ENCODE measurements at places on chromosomes 16 and 17. TPM values are rescaled to one million over a fixed set of nuclear protein-coding genes. Genes with fewer than 3 reads are reported as not detected.

- peak; percentile 74 for DNase-seq
Measured at GRCh38 chr17:46154151-46154816, 38.9 kb downstream of the KANSL1 start.

- DNase-seq = no peak
Measured at GRCh38 chr17:32588135-32588534, 101.3 kb downstream of the CDK5R1 start.

GRCh38 chr17:20300436-20300934 is 166.9 kb downstream of the LGALS9B start:
- no peak for DNase-seq

GRCh38 chr16:6032438-6032837 is 934.8 kb upstream of the EEF2KMT start:
- no peak for DNase-seq

- DNase-seq = no peak
Measured at GRCh38 chr16:20191566-20191965, 117.9 kb upstream of the GPR139 start.

DNA sequence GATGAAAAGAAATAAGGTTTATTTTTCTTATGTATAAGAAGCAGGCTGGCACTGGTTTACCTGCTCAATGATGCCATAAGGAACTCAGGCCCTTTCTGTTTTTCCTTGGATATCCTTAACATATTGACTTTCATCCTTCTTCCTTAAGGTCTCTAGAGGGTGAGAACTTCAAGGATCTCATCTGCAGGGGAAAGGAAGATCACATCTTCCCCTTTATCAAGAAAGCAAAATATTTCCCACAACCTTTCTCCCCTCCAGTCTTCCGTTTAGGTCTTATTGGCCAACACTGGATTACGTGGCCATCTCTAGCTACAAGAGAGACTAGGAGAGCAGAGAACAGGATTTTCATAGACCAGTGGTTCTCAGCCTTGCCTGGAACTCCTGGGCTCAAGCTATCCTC is 4.2 kb upstream of the TBX4 start:
- no peak for DNase-seq

GRCh38 chr16:71594000-71594646 is 17.2 kb upstream of the TAT start:
- DNase-seq = no peak

DNA sequence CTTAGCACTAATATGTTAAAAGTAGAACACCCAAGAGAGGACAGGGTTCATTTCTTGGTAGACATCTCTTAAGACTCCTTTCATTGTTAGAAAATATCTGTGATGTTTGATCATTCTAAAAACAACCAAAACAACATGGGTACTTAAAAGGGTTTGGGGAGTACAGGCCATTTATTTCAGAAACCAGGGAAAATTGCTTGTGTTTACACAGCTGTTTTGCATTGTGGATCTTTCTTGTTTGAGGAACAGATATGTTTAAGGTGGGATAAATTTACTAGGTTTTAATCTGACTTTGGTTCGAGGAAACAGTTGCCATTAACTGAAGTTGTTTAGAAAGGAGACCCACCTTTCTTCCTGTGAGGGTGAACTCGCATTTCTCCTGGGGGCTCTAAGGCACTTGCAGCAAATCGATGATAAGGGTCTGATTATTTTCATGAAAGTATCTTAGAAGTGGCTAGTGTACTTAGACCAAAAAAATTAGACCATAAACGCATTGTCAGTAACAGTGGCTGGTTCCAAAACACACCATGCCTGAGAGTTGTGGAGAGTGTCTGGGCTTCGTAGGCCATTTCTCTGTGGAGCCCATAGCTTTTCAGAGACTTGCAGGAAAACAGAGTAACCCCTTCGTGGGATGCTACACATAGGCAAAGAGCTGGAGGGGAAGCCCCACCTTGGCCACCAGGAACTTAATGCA is 17.6 kb downstream of the CLUAP1 start:
- DNase-seq = no peak

DNA sequence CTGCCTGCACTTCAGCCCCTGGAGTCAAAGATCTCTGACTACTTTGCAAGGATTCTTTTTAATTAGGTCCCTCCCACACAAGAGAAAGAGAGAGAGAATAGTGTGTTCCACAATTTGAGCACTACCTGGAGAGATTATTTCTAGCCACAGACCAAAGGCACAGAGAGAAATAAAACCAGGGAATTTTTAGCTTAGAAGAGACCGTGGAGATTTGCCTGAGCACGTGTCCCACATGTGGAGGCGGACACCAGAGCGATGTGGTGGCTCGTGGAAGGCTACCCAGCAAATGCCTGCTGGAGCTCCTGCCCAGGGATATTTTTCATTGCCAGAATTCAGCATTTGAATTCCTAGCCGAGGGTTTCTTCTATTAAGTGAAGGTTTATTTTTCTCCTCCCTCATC is 50.6 kb downstream of the MGAT5B start:
- no peak for DNase-seq

DNA sequence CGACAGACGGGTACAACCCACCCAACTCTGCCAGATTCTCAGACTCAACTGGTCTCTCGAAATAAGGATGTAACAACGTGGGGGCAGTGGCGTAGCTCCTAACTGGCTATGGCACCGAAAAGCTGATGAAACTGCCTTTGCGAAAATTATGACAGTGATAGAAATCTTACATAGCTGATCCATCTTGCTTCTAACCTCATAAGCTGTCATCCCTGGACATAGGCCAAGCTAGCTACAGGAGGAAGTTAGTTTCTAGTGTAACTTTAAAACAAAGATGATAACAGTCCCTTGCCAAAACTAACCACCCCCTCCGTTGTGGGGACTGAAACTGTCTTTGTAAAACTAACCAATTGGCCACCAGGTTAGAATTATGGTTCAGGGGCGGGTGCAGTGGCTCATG is 220.1 kb downstream of the SLC39A11 start:
- no peak for DNase-seq

DNA sequence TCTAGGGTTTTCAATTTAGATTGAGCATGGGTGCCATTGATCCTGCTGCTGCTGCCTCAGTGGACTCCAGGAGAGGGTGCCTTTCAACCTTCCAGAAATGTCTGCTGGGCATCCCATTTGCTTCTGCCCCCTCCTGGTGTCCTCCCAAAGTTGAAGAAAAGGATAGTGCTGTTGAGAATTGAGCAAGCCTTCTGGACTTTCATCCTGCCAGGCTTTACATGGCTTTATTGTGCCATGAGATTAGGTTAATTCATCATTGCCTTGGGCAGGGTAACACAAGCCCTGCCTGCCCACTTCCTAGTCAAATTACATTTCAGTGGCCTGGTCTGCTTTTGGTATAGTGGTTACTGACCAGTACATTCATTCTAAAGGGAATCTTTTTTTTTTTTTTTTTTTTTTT is 17.9 kb upstream of the TANGO6 start:
- DNase-seq = no peak

- DNase-seq = peak; percentile 78
Measured at GRCh38 chr16:24858219-24859041, 12.7 kb downstream of the SLC5A11 start.

GRCh38 chr16:27381236-27381635 is 20.7 kb upstream of the IL21R start:
- DNase-seq = no peak

GRCh38 chr16:54977211-54977610 is 46.5 kb downstream of the IRX5 start:
- DNase-seq = no peak

SYCE1L gene
- total RNA-seq = 6.1 TPM

PRR35 gene
- not detected for total RNA-seq

CAPNS2 gene
- not detected for total RNA-seq

KRT40 gene
- total RNA-seq = not detected

THOC6 gene
- total RNA-seq = 25.7 TPM

GLIS2 gene
- total RNA-seq = 35.6 TPM

LGALS9 gene
- total RNA-seq = 56.9 TPM

EEF2KMT gene
- 8.8 TPM for total RNA-seq

All from posterior vena cava (tissue), 2 donors.